Hematopoietic multipotent progenitor cell treated with erythropoietin and hydrocortisone succinate and interleukin-3 and kit ligand, for 17 days (in vitro differentiated cells): ENCODE measurements at places on chromosomes 2 and 18.

DNA sequence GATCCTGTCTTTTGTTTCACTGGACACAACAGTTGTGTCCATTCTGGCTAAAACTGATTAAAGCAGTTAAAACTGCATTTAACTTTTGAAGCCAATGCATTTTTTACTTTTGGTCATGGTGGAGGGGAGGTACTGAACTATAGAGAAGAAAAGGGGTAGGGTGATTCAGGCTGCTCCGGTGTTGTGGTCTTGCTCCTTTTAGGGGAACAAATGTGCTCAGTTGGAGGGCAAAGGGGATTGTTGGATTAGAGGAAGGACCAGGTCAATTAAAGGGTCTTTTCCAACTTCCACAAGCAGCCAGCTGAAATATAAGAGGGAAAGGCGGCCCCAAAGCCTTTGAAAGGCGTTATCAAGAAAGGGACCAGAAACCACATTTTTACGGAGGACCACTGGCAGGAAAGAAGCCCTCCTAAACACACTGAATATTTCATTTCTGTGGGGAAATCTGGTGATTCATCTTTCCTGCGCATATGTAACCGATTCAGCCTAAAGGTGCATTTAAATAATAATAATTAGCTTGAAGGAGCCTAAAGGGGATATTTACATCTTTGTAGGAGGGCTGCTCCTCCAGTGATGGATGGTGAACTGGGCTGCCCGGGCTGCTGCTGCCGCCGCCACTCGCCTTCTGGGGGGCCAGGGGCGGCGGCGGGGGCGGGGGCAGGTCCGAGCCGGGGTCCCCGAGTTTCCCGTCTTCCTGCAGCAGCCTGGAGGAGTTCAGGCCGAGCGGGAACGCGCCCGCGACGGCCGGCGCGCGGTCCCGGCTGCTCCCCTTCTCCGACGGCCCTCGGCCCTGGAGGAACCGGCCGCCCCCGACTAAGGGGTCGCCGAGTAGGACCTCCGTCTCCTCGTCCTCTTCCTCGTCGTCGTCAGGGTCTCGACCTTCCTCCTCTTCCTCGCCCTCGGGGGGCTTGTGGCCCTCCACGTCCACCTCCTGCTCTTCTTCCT lies 5.2 kb downstream of the SKOR2 start:
- no peak for DNase-seq

- DNase-seq = no peak
Observed at GRCh38 chr2:150296770-150297546, 190.5 kb downstream of the RND3 start.

DNA sequence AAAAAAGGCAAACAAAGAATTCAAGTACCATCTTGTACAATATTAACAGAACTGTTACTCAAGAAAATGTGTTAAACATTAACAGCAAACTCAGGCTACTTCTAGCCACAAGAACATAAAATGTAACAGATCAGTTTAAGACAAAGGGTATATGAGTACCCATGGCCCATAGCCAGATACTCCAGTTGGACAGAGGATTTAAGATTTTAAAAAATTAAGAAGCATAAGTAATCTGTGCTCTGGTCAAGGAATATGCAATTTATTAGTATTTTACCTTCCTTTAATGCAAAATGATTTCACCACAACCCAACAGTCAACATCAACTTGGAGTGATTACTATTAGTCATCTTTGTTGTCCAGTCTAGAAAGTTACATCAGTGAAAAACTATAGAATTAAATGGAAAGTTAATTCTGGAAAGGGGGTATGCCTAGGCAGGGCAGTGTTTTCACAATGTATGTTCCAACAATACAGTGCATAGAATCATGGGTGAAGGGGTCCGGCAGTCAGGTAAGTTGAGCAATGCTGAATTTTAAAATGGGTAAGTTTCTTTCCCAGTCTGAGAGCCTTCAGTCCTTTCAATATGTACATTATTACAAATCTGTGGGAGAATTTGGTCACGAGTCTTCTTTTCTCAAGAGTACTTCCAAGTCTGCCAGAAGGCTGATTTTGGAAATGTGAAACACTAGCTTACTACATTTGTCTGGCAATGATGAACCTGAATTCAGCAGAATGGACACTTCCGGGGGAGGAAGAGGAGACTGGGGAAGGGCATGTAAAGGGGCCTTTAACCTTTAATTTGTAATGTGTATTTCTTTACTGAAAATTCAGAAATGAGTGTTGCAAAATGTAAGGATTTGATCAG lies 34.5 kb downstream of the SFT2D3 start:
- DNase-seq = no peak

GRCh38 chr2:198417836-198418235 lies 613.4 kb downstream of the PLCL1 start:
- no peak for DNase-seq

GRCh38 chr18:59383851-59384250 lies 24.8 kb upstream of the LMAN1 start:
- no peak for DNase-seq

- no peak for DNase-seq
Observed at GRCh38 chr2:136116151-136116812, 1.7 kb downstream of the CXCR4 start.

DNA sequence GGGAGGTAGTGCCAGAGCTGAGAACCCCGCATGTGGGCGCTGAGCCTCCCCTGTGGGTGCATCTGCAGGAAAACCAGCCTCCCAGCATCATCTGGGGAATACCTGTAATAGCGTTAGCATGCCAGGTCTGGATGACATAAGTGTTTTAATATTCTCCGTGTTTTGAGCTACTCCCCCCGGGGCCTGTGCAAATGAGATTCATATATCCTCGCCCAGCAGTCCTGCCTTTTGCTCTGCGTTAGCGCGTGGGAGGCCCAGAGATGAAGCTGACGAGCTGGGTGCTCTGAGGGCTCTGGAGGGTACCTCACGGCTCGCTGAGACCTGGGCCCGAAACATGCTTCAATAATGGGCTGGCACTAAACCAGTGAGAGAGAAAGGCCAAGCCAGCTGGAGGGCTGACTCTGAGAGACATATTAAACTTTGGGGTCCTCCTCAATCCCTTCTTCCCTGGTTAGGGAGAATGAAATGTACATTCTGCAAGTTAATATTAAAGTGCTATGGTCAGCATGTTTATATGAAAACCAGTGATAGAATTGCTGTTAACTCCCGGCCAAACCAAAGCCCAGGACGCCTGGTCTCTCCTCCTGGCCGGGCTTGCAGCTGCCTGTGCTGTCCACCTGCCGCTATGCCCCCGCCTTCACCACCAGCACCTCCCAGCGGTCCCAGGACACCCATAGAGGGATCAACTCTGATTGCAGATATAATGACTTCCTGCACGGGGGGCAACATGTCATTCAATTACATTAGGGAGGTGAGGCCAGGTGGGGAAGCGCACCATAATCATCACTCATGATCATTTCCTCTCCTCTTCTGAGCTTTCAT lies 77.0 kb downstream of the EDAR start:
- DNase-seq = no peak

DNA sequence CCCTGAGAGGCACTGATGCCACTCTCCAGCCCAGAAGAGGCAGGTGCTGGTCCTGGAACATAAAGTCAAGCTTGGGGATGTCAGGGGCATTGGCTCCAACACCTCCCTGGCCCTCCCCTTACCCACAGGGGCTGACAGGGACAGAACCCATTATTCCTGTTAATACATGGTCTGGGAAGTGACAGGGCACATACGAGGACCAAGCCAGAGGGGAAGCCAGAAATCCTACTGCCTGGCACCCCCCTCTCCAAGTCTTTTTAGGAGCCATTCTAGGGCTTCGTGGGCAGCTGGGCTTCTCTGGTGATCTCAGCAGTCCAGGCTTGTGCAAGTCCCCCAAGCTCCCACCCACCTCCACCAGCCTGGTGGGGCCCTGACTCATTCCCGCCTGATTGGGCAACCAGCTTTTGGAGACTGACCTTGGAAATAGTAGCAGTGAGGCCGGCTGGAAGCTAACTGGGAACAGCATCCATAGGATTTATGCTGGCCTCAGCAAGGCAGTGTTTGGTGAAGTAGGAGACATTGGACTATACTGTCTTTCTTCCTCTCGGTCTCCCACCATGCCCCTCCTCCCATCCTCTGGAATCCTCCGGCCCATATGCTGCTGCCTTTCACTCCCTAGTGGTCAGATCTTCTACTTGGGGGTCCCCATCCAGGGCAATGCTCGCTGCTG lies 86.4 kb upstream of the HK2 start:
- no peak for DNase-seq

GRCh38 chr2:9166579-9167377 lies 39.8 kb upstream of the ASAP2 start:
- DNase-seq = no peak

DNA sequence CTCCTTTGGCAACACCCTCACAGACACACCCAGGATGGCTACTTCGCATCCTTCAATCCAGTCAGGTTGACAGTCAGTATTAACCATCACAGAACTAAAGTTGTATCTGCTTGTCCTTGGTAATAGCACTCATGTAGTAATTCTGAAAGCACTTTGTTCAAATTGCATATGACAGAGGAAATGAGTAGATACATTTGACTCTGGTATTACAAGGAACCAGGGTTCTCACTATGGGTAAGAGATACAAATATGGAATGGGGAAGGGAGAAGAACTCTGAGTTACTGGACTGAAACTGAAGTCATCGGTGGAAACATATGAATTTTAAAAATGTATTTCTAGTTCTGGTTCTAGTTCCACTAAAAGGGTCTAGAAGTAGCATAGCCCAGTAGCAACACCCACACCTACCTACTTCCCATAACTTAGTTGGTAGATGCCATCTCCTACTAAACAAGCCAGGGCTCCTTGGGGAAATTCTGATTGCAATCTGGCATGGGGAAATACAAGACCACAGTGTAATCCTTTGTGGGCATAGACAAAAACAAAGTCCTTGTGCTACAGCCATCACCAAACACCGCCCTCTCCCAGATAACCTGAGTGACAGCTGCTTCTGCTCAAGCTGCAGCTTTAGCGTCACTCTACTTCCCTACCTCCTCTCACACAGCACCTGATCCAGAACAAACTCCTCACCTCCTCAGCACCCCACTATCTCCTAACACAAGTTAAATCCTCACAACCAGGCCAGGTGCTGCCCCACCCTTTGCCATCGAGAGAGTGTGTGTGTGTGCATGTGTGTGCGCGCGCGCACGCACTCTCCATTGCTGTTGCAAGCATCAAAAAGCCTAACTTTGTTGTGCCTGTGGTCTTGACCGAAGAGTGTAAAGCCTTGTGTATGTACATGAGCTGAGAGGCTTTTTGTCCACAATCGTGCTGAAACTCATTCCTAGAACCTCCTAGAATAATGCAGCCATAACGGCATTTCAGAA lies 31.4 kb upstream of the CD226 start:
- no peak for DNase-seq

DNA sequence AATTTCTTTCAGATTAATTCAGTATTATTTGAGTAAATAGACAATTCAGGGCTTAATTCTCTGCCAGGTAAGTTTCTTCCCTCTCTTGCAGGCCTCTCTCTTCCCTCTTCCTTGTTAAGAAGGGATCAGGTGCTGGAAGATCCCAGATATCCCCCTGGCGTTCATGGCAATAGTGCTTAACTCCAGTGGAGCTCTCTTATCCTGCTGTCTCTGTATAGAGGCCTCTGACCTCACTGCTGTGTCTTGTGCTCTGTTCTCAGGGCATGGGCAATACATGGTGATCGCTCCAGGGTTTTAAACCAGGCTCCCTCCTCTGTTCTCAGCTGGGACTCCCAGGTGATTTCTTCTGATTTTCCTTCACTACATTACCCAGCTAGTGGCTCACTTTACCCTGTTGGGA lies 226.8 kb downstream of the MC4R start:
- no peak for DNase-seq

- DNase-seq = no peak
Observed at GRCh38 chr2:109260116-109260855, 131.3 kb downstream of the SH3RF3 start.

- DNase-seq = no peak
Observed at GRCh38 chr2:228649447-228649846, 468.0 kb upstream of the SPHKAP start.

GRCh38 chr2:157874997-157875640 lies 1.0 kb downstream of the ACVR1 start:
- no peak for DNase-seq

DNA sequence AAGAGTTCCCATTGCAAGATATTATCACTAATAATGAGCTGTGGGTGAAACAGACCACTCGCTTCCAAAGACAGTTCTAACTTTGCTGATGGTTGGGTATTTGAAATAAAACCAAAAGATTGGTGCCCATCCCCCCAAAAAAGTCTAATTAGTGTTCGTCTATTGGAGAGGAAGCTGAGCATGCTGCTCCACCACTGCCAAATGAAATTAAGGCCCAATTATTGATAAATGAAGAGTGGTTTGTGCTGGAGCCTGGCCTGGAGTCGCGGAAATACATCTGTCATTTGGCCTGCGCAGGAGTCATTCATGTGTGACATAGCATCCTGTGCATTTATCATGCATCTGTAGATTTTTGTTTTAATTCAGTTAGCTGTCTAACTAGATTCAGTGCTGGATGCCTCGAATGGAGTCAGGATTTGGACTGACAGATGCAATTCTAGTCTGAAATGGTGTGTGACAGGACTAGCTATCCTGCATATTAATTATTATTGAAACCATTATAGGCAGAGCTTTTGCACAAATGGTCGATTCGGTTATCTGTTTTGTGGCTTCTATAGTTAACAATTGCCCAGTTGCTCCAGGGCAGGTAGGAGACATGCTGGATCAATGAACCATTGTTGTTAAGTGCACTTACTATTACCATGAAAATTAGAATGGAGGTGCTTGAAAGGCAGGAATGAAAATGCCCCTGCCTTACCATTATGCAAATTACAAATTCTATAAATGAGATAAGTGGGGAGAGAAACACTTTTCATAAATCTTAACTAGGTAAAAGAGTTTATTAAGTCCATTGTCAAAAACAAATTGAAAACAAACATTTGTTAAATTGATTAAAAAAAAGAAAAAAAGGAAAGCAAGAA lies 450.4 kb upstream of the TCF4 start:
- no peak for DNase-seq

GRCh38 chr2:72955228-72956049 lies 38.1 kb downstream of the EMX1 start:
- DNase-seq = no peak
